NCI-H526 (cell line): ENCODE measurements at places on chromosomes 11 and 22.

- peak; percentile 57 for DNase-seq
Measured at GRCh38 chr11:34348919-34349318, 8.9 kb downstream of the ABTB2 start.

DNA sequence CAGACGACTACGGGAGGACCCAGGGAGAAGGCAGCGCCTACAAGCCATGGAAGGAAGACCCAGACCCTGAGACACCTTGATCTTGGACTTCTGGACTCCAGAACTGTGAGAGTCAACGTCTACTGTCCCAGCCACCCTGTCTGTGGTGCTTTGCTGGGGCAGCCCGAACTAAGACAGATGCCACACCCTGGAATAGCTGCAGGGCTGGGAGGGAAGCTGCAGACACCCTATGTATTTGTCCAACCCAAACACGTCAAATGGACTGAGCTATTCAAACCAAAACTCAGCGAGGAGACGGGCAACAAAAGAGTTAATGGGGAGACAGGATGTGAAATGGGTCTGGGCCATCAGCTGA, 169.3 kb downstream of the CTTN start:
- no peak for DNase-seq

GRCh38 chr11:285021-285893, 3.7 kb upstream of the PGGHG start:
- no peak for DNase-seq

DNA sequence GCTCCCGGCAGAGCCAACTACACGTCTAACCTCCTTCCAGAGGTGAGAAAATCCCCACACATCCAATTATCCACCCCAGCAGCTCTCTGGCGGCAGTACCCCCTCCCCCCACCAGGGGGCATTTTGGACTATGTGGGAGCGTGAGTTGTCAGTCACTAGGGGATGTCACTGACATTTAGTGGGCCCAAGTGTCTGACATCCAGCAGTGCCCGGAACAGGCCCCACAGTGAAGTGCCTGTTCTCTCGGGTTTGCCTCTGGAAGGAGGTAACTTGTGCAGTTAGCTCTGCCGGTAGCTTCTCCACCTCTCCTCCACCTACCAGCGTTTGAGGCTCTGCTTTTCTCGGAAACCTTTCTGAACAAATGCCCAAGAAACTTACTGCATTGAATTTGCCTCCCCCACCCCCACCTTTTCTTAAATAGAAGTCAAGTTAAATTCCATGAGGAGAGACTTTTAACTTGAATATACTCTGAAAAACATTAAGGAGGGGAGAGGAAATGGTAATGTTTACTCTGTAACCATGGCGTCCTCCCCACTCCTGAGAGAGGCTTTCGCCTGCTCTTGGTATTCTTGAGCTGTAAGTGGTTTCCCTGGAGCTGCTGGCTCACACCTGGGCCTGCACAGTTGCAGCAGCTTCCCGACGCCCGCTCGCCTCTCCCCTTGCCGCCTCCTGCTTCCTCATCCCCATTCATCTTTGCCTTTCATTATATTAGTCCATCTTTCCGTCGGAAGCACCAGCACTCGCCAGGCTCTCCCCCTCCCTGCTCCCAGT, 112.8 kb downstream of the WNT7B start:
- DNase-seq, result peak; percentile 5

DNA sequence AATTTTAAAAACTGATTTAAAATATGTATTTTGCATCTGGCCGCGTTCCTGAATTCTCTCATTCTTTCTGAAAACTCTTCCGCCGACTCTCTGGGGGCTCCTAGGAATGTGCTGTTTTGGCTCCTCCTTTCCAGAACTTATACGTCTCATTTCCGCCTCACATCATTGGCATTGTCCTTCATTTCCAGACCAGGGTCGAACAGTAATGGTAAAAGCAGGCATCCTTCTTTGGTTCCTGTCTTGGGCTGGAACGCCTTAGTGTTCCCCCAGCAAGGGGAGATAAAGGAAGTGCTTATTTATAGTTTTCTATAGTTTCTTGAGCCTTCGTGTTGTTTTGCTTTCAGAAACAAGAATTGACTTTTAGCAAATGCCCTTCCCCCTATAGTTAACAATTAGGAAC, 10.9 kb upstream of the TNNT3 start:
- no peak for DNase-seq

DNA sequence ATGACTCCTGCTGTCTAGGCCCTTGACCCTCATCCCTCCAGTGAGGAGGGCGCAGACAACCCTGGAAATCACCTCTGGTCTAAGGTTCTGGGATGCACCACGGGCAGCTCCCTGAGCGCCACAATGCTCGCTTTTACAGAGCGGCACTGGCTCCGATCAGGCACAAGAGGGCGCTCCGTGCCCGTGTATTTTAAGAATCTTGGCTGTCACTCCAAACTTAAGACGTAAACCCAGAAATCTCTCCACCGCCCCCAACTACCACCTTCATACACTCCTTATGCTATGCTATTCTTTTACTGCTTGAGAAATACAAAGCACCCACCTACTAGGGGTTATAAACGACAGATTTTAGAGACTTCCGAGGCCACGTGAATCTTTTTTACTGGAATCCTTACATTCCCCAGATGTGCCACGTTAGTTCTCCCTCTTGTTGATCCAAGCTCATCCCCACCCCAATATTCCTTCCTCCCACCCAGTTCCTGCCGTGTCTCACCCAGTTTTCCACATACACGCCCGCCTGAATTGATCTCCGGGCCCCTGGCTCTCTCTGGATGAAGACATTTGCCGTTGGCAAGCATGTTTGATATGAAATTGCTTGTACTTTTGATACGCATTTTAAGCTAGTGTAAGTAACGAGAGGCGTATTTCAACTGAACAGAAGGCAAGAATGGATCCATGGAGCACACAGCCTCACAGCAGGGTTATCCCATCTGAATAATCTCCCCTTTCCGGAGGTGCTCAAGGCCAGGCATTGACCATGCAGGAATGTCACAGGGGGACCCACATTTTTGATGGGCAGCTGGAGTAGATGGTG, 453.5 kb downstream of the OPCML start:
- peak; percentile 91 for DNase-seq

DNA sequence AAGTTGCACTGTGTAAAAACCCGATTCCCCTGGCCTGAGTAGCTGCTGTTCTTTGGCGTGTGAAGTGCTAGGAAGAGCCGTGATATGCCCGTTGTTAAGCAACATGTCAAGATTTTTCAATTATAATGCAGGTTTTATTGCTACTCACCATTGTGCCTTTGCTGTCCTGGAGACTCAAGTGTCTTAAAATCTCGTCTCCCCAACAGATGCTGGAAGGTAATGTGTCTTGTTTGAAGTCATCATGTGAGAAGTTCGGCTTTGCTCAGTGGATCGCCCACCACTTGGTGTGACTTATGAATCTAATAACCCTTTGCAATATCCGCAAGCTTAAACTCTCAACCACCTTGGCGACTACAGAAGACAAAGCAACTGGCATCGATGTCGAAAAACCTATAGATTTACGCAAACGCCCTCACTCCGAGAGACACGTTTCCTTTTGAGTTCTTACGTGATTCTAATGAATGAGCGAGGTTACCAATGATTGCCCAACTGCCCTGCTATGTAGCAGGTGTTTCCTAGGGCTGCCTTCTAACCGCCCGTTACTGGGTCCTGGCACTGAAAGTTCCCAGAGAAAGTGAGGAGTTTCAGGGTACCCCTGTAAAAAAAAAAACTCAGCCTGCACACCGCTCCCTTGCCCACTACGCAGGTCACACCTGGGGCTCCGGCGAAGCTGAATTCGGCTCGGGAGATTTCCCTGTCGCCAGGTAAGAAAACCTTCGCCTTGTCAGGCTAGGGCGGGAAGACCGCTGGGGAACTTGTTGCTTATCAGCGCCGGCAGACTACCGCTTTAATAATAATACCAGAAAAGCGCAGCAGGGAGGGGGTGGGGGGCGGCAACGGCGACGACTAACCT, 21.2 kb upstream of the BDNF start:
- DNase-seq, result no peak

GRCh38 chr11:77201370-77201769, 73.3 kb downstream of the MYO7A start:
- DNase-seq, result no peak

- DNase-seq, result no peak
Measured at GRCh38 chr11:126167488-126167887, 44.0 kb downstream of the RPUSD4 start.

DNA sequence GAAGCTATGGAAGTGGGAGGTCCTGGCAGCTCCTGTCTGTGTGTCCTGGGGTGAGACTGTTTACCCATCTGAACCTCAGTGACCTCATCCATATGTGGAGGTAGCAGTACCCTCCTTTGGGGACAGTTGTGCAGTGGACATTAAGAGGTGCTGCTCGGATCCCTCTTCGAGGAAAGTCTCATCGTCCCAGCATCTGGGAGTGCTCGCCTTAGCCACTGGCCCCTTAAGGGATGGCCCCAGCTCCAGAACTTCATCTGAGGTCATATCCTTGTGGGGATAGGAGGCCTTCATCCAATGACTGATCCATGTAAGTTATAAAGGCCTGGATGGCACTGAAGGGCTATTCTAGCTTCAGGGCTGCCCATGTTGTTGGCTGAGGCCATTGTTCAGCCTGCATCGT, 538.1 kb downstream of the MIAT start:
- DNase-seq, result no peak

- no peak for DNase-seq
Measured at GRCh38 chr11:43997022-43997660, 50.6 kb upstream of the ACCSL start.

DNA sequence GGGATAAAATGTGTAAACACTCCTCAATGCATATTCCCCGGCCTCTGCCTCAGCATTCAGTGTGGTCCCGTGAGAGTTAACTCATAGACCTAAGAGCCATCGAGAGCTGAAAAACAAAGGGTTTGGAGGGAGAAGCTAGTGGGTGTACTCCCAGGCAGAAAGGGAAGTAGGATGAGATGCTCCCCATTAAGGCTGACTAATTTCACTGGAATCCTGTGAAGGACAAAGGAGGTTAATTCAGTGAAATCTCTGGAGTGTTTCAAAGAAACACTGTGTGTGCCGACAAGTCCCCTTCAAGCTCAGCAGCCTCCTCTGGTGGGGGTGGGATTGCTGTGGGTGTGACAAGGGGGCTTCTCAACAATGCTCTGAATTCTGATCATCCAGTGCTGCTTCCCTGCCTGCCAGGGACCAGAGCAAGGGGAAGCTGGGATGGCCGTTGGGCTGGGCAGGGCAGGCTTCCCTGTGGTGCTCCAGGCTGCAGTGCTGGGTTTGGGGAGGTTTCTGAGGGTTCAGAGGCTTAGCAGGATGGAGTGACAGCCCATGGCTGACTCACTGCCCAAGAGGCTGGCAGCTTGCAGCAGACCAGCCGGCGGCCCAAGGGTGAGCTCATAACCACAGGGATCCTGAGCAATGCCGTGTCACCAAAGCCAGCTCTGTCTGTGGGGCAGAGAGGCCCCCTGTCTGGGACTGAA, 61.4 kb upstream of the BMAL1 start:
- DNase-seq, result no peak

DNA sequence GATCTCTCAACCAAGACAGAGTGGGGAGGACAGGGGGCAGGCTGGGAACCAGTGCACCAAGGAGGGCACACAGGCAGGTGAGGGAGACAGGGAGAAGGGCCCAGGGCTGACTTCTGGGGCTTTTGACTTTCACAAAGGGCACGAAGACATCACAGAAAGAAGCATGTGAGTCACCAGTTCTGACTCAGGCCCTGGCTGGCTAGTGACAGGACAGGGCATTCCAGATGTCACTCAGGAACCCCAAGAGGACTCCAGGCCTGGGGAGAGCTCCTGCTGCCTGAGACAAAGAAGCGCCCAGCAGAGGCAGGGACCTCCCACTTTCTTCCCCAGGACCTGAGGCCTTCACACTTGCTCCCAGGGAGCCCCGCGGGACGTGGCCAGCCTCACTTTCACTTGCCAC, 497.2 kb downstream of the BUD13 start:
- DNase-seq, result no peak

GRCh38 chr11:76626921-76627401, 43.6 kb downstream of the LRRC32 start:
- no peak for DNase-seq
